ENCODE measurements at places on chromosomes 3 and 15.

DNA sequence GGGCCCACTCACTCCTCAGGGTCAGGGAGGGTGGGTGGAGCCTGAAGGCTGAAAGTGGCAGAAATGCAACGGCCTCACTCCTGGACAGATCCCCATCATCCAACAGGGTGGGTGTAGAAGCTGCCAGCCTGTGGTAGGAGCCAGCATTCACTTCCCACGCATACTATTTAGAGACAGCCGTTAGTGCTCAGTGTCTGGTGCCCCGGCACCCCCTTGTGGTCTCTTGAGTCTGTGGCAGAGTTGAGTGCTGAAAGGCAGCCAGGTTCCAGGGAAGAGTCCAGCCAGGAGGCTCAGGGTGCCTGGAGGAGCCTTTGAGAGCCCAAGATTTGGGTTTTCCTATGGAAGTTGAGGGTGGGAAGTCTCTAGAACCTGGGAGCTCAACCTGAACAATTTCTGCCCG lies 2.1 kb upstream of the GNAT1 start:
- DNase-seq, result no peak

- no peak for DNase-seq
Measured at GRCh38 chr3:188257384-188258026, 103.5 kb downstream of the LPP start.

- DNase-seq, result no peak
Measured at GRCh38 chr3:158494673-158495072, 76.3 kb upstream of the MLF1 start.

DNA sequence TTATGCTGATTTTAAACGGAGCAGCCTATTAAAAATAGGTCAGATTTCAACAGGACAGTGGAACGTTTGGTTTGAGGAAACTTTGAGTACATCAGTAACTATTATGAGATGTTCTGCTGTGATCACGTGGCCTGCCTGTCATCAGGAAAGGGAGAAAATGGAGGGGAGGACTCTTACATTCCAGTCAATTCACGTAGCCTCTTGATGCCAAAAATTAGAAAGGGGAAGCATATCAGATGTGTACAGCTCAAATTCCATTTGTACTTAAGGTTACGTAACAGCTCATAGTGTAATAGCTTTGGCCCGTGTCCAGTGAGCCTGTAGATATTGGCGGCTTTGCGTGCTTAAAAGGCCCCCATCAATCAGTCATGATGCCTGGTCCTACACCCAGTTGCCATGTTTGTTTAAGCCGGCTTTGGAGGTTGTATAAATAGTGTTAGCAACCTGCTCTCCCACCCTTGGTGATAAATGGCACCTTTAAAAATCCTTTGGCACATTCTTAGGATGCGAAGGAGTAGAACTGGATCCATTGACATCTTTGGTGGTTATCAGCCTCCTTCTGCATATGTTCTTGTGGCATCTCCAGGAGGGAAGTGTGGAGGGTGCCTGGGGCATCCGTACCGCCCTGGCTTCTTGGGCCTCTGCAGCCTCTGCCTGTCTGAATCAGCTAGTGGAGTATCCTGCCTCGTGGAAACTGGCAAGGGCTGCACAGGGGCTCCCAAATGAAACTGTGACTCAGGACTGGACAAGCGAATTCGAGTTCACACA lies 163.9 kb downstream of the THSD4 start:
- DNase-seq, result no peak

- DNase-seq, result no peak
Measured at GRCh38 chr15:22866079-22866478, 27.6 kb downstream of the NIPA2 start.

DNA sequence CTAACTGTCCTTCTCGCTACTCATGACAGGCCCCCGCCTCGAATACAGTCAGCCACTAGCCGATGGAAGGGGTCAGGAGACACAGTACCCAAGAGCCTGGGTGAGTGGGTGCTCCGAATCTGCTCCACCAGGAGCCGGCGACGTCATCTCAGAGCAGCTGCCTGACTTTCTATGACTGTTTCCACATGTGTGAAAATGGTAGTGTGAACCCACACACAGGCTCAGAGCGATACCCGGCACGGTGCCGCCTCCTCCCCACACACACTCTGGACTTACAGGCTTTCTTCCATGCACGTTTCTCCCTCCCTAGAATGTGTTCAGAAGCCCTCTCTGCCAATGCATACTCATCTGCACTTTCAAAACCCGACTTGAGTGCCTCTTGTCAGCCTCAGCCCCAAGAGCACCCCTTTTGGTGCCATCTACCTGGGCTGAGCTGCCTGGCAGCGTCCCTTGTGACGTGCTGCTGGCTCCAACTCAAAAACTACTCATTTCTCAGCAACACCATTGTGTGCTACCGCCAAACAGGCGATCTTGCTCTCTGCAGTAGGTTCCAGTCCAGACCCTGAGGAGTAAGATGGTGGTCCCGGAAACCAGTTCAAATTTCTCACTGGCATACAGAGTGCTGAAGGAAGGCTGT lies 29.7 kb downstream of the VGLL4 start:
- DNase-seq, result no peak

- no peak for DNase-seq
Measured at GRCh38 chr3:111723293-111724215, 128.4 kb upstream of the ZBED2 start.

DNA sequence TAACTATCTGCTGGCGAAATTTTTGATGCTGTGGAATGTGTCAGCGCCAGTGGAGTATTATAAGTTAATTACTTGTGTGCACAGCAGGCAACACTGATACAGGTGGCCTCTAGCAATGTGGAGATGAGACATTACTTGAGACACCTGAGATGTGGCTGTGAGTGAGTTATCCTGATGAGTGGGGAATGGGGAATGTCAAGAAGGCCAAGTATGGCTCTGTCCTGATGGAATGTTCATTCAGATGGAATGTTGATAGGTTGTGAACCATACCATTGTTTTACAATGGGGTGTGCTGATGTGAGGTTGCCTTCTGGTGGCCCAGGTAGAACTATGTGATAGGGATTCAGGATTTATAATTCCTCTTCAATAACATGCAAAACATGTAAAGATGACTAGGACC lies 404.8 kb downstream of the PTPRG start:
- DNase-seq, result no peak
